ENCODE measurements at places on chromosomes 7 and 10.

- no peak for DNase-seq
Observed at GRCh38 chr7:132817949-132818348, 241.7 kb upstream of the PLXNA4 start.

- peak; percentile 36 for DNase-seq
Observed at GRCh38 chr10:76036111-76036940, 604.9 kb downstream of the LRMDA start.

GRCh38 chr7:32809871-32810270 lies 81.7 kb downstream of the KBTBD2 start:
- no peak for DNase-seq

GRCh38 chr10:99560277-99561126 lies 27.8 kb downstream of the NKX2-3 start:
- peak; percentile 28 for DNase-seq

GRCh38 chr7:155667241-155667829 lies 22.9 kb downstream of the RBM33 start:
- no peak for DNase-seq

GRCh38 chr10:24701447-24701846 lies 22.2 kb downstream of the ARHGAP21 start:
- DNase-seq: no peak

DNA sequence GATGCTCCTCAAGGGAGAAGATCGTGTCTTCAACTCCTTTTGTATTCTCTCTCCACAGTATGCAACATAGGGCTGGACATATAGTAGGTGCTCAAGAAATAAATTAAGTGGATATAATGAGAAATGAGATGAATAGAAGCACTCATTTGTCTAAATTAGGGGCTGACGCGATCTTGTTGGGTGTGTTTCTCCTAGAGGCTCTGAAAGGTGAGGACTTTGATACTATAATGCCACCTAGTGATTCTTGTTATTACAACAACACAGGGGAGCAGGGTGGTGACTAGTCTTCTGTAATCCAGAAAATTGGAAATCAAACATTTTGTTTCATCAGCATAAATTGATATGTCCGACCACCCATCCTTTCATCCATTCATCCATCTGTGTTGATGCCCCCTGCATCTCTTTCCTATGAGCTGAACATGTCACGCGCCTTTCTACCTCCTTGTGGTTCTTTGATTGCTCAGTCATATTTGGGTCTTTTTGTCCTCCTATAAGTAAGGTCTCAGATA lies 3.5 kb upstream of the CFAP58 start:
- DNase-seq: peak; percentile 45

- DNase-seq: no peak
Observed at GRCh38 chr7:143422033-143422432, 13.4 kb upstream of the EPHA1 start.

DNA sequence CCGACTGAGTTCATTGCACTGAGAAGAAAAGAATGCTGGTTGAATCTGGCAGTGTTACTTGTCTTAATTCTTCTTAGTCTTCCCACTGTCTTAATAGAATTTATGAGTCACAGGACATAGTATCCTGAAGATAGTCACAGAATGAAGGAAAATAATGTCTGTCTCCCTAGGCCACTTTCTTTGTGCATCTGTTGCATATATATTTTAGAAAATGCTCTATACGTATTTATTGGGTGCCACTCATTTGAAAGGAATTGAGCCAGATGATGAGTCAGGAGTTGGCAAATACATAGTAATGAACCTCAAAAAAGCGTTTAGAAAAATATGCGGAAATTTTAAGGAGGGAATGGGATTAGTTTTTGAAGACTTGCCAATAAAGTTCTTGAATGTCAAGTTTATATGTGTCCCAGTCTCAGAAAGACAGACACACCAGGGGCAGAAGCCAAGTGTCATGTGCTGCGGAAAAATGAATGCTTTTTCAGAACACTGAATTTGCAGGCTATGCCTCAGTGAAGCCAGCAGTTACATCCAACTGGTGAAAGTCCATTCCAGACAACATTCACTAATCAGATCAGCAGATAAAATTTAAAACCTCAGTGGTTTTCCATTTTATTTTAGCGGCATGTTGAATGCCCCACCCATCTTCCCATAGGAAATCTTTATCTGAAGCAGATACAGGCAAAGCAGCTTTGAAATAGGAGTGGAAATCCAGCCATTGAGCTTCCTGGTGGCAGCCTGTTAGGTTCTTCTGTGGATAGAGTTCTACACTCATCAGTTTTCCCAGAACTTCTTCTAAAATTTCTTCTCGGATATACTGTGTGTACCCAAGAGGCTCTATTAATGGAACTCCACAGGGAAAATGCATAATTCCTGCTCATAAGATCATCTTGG lies 308.4 kb downstream of the BICC1 start:
- no peak for DNase-seq

DNA sequence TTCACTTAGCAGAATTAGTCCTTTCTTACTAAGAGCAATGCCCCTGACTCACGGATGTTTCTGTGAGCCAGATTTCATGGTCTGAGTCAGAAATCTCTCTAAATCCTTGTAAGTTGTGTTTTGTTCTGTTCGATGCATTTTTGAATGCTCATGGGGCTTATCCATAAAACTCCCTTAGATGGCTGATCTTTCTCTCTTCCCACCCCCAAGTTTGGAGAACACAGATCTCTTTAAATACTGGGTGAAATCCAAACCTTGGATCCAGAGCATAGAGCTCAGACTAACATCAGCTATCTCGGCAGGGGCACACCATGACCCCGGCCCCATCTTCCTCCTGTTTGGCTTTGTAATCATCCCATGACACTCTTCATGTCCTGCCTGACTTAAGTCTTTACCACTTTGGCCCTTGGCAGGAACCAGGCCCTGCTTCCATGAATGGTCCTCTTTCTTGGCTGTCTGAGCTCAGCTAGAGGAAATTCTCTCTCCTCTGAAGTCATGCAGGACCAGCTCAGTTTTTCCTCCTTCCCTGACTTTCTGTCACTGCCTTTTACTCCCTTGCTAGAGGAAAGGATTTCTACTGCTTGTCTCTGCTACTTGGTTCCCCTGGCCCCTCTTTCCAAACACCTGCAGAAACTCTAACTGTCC lies 120.4 kb upstream of the RAB11FIP2 start:
- DNase-seq: no peak

GRCh38 chr10:125000366-125001312 lies 58.7 kb downstream of the ZRANB1 start:
- no peak for DNase-seq

- DNase-seq: no peak
Observed at GRCh38 chr10:71011141-71011540, 122.8 kb upstream of the PCBD1 start.

- DNase-seq: no peak
Observed at GRCh38 chr10:73888514-73888913, 14.2 kb upstream of the CAMK2G start.

GRCh38 chr7:135599471-135599870 lies 41.8 kb downstream of the NUP205 start:
- DNase-seq: no peak

DNA sequence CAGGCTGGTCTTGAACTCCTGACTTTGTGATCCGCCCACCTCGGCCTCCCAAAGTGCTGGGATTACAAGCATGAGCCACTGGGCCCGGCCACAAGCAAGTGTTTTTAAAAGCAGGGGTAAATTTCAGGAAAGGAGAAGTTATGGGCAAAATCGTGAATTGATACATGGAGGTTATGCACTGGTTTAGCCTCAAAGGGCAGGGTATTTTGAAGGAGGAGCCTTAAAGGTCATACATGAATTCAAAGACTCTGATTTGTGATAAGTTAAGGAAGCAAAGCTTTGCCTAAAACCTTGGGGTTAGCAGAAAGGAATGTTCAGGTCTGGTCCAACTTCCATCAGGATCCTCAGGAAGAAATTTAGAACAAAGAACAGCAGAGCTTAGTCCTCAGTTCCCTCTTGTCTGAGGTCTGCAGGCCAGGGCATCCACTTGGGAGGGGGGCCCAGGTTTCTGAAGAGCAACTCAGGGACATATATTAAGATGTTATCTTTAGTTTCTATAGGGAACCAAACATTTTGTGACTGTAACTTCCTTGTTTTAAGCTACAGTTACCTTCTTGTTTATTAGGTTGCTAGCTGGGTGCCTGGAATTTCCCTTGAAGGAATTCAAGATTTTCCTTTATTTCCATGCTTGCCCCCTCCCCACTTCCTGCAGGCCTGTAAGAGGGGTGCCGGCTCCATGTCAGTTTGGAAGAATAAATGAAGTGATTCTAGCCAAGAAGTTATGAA lies 2.8 kb upstream of the REPIN1 start:
- DNase-seq: peak; percentile 65

GRCh38 chr10:21475393-21475792 lies 50.1 kb downstream of the SKIDA1 start:
- no peak for DNase-seq

DNA sequence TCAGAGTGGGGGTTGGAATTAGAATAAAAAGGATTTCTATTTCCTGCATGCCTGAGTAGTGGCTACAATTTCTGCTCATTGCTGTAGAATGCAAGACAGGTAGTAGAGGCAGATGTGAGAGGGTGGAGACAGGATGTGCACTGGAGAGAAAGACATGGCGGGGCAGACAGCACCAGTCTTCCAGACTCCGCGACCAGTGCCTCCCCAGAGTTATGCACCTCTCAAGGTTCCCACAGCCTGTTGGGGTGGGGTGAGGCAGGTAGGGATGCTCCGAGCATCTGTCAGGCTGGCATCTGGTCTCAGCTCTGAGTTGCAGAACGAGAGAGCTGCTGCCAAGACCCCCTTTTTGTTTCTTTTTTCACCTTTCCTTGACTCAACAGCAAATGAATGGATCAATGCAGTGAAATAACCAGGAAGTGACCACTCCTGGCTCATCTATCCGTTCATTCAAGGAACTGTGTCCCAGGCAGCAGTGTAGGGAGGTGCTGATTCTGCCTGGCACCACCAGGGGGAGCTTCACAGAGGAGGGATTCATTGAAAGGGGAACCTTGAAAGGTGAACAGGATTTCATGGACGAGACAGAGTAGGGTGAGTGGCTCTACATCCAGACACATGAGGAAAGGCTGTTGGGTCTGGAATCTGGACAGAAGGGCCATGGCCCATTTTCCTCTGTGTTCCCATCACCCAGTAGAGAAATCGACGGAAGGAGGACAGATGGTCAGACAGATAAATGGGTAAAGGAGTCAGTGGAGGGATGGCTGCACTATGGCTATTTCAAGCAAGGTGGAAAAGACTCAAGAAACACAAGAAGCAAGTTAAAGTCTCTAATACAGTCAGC lies 17.2 kb upstream of the SLC18A3 start:
- peak; percentile 47 for DNase-seq

- no peak for DNase-seq
Observed at GRCh38 chr7:13466874-13467547, 522.5 kb downstream of the ETV1 start.

- no peak for DNase-seq
Observed at GRCh38 chr10:96889415-96890171, 57.5 kb downstream of the LCOR start.

DNA sequence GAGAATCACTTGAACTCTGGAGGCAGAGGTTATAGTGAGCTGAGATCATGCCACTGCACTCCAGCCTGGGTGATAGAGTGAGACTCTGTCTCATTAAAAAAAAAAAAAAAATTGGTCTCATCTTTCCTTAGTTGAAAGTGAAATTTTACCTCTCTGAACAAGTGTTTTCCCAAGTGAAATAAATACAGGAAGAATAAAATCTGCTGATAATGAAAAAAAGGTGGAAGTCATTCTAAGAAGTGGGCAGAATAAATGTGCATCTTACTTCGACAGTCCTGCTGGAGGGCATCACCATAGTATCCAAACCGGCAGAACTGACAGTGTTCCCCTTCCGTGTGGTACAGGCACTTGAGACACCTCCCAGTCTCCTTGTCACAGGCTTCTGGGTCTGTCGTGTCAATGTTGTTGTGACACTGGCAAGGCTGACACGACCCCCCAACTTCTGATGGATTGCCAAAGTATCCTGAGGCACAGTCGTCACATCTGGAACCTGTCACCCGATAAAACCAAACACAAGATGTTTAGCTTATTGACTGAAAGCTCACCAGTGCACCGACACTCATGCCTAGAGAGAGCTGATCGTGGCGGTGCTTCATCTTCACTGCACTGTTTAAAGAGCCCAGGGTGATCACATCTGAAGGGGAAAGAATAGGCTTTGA lies 49.6 kb downstream of the LAMB1 start:
- DNase-seq: no peak

DNA sequence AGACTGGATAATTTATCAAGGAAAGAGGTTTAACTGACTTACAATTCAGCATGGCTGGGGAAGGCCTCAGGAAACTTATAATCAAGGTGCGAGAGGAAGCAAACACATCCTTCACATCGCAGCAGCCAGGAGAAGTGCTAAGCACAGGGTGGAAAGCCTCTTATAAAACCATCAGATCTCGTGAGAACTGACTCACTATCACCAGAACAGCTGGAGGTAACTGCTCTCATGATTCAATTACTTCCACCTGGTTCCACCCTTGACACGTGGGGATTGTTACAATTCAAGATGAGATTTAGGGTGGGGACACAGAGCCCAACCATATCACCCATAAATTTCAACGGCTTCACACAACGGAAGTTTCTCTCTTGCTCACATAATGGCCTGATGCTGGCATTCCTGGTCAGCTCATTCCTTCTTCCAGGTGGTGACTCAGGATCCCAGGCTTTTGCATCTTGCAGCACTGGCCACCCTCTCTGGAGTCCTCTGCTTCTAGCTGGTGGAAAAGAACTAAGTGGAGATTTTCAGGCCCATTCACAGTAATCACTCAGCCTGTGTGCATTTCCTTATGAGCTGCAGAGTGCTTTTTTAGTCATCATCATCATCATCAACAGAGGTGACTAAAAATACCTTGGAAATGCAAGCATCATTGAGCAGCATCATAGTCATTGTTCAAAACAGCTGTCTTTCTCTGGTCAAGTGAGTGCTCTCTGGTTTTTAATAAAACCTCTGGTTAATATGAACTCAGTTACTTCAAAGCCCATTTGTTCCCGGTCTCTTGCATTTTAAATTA lies 308.1 kb downstream of the SFMBT2 start:
- no peak for DNase-seq

DNA sequence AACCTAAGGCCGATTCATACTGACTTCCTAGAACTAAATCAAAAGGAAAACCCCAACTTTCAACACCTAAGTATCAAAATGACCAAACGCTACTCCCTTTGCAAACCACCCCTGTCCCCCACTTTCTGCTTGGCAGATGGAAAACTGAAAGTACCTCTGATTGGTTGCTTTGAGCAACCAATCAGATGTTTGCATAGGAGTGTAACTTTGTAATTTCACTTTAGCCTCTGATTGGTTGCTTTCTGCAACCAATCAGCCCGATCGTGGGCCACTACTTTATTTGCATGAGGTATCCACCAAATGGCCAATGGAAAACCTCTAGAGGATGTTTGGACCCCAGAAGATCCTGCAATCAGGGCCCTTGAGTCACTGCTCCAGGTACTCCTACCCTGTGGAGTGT lies 12.3 kb upstream of the SNX10 start:
- peak; percentile 68 for DNase-seq

GRCh38 chr7:142337054-142338001 lies 79.5 kb upstream of the PRSS58 start:
- no peak for DNase-seq

DNA sequence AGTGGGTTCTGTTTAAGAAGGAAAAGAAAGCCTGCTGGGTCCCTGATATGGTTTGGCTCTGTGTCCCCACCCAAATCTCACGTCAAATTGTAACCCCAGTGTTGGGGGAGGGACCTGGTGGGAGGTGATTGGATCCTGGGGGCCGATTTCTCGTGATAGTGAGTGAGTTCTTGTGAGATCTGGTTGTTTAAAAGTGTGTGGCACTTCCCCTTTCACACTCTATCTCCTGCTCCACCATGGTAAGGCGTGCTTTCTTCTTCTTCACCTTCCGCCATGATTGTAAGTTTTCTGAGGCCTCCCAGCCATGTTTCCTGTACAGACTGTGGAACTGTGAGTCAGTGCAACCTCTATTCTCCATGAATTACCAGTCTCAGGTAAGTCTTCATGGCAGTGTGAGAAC lies 42.6 kb downstream of the INPP5A start:
- no peak for DNase-seq

GRCh38 chr7:8436965-8437364 lies 3.6 kb downstream of the NXPH1 start:
- peak; percentile 27 for DNase-seq

All from CD4-positive, alpha-beta T cell treated with Interleukin-1 beta for 1 hour (primary cell).